ENCODE measurements at places on chromosomes 12 and 14.
A peak's percentile ranks its signal among the peaks of the same experiment; 100 is the strongest.

DNA sequence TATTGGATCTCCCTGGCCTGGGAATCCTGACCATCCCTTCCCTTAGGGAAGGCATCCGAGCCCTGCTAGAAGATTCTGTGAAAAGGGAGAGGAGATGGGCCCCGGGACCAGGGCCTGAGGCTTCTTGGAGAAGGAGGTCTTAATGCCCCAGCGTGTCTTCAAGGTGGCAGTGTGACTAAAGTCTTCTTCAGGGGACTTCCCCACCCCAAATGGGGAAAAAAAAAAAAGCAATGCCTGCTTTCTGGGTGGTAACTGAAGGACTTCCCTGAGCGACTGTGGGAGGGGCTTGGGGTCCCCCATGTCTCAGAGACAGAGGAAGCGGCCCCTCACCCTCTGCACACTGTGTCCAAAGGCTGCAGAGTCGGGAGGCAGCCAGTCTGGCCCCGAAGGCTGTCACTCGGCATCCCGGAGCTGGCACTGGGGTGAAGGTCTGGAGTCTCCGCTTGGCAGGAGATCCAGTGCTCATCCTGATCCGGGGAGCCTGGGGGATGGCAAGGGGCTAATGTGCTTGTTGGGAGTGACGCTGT, 7.8 kb upstream of the PGF start:
- no peak for DNase-seq

GRCh38 chr12:8699714-8700113, 1.9 kb downstream of the RIMKLB start:
- peak; percentile 56 for DNase-seq

DNA sequence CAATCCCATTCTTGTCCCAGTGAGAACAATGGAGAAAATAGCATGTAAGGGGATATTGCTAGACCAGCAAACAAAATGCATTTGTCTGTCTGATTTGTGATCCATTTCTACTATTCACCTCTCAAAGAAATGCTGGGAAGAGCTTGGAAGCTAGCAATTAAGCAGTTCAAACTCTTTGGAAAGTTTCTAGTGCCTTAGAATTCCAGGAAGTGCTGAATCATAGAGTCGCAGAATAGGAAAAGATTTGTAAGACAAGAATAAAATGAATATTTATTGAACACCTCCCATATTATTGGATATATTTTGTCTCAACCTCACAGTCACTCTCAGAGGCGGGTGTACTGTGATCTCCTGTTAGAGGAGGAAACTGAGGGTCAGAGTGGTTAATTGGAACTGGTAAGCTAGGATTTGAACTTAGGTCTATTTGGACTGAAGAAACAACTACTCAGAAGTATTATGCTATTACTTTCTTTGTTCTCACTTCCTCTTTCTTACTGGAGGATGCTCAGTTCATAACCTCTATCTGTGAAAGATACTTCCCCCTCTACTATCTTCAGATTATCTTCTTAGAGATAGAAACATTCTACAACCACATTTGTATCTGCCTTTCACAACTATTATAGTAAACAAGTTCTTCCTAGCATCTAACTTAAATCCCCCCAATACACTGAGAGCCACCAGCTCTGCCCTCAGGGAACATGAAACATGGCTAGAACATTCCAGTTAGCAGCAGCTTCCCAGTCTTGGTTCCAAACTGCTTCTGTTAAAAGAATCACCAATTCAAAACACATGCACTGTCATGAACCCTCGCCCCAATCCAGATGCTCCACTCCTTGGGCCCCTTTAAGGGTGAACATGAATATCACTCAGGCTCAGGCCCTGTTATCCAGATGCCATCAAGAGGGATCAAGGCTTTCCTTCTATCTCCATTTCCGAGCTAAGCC, 64.2 kb downstream of the DRAM1 start:
- peak; percentile 46 for DNase-seq

- DNase-seq: no peak
Observed at GRCh38 chr12:131764738-131765137, 53.8 kb downstream of the SFSWAP start.

DNA sequence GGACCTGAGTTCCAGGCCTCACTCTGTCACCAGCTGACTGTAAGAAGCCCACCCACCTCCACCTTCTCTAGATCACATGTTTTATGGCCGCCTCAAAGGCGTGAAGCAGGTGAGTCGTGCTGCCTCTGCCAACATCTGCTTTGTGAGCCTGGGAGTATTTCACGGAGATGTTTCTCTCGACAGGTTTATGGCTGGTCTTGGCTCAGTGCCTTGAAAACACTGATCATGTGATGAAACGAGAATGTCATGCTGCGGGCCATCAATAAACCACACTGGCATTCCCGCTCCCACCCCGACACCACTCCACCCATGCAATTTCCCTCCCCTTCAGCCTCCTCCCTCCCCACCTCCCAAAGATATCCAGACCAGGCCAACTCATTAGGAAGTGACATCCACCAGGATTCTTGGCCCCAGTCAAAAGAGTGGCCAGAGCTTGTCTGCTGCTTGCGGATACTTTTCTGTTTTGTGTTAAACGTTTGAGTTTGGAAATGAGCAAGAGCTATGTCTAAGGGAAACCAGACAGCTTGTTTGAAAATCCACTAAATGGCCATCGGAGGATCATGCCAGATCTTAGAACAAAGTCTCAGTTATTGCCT, 53.8 kb upstream of the NTF3 start:
- DNase-seq: no peak

GRCh38 chr12:34289431-34290380, 267.4 kb downstream of the ALG10 start:
- DNase-seq: no peak

- no peak for DNase-seq
Observed at GRCh38 chr12:105221583-105222283, 14.2 kb downstream of the APPL2 start.

DNA sequence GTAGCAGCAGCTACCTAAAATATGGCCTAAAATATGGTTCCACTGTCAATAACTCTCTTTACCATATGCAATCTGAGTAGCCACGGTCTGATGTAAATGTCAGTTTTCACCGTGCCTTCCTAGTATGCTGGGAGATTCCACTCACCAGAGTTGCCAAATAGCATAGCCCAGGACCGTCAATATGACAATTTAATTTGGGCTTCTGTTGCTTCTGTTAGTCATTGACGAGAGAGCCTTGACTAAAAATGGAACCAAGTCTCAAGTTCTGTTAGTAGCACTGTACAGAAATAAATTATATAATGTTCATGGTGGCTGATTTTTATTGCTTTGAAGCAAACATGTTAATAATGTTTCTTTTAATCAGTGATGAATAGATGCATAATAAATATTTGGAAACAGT, 348.4 kb downstream of the BCAT1 start:
- no peak for DNase-seq

GRCh38 chr12:23236811-23237210, 611.8 kb downstream of the ETNK1 start:
- DNase-seq: no peak

DNA sequence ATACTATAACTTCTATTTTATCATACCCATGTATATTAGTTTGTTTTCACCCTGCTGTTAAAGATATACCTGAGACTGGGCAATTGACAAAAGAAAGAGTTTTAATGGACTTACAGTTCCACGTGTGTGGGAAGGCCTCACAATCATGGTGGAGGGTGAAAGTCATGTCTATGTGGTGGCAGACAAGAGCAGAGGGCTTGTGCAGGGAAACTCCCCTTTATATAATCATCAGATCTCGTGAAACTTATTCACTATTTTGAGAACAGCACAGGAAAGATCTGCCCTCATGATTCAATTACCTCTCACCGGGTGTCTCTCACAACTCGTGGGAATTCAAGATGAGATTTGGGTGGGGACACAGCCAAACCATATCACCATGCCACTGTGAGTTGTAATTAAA, 135.8 kb downstream of the SYNE2 start:
- no peak for DNase-seq

GRCh38 chr14:26730929-26731618, 133.2 kb upstream of the NOVA1 start:
- DNase-seq: peak; percentile 31

GRCh38 chr14:88993946-88994345, 169.5 kb downstream of the TTC8 start:
- no peak for DNase-seq

- no peak for DNase-seq
Observed at GRCh38 chr12:17028348-17028747, 422.4 kb upstream of the LMO3 start.

Data from hematopoietic multipotent progenitor cell treated with erythropoietin and hydrocortisone succinate and interleukin-3 and kit ligand, for 6 days (in vitro differentiated cells).